SK-MEL-5 (cell line): ENCODE measurements at places on chromosomes 1 and 21. TPM values are rescaled to one million over a fixed set of nuclear protein-coding genes. Genes with fewer than 3 reads are reported as not detected.

The IQGAP3 gene
- total RNA-seq = 10.1 and 10.3 TPM in 2 replicates

The FMOD gene
- total RNA-seq = 0.16 TPM in 2 replicates

The PDZK1 gene
- 0.50 and 0.77 TPM in 2 replicates for total RNA-seq

The ZNF496 gene
- 7.9 and 9.3 TPM in 2 replicates for total RNA-seq

The PPM1J gene
- 0.40 and 0.61 TPM in 2 replicates for total RNA-seq

The FBLIM1 gene
- total RNA-seq = 0.77 and 1.0 TPM in 2 replicates

The ILDR2 gene
- total RNA-seq = 0.79 and 0.90 TPM in 2 replicates

The C1orf87 gene
- not detected in 2 replicates for total RNA-seq

The ZNF648 gene
- 0.43 and 1.1 TPM in 2 replicates for total RNA-seq

The LCE6A gene
- not detected in 2 replicates for total RNA-seq

The CD1D gene
- not detected in 2 replicates for total RNA-seq

The CPLANE2 gene
- total RNA-seq = 4.9 and 7.1 TPM in 2 replicates

The DCDC2B gene
- total RNA-seq = not detected in 2 replicates

The GPR3 gene
- 1.7 and 2.1 TPM in 2 replicates for total RNA-seq

The TRIM45 gene
- 14.8 and 16.0 TPM in 2 replicates for total RNA-seq

The TAGLN2 gene
- total RNA-seq = 122 and 128 TPM in 2 replicates

The JAM2 gene
- total RNA-seq = 0.11 and 0.26 TPM in 2 replicates
